ENCODE measurements at places on chromosomes 7 and 10. TPM values are rescaled to one million over a fixed set of nuclear protein-coding genes. Genes with fewer than 3 reads are reported as not detected.
A peak's percentile ranks its signal among the peaks of the same experiment; 100 is the strongest.

GRCh38 chr10:77710759-77711682 is 73.4 kb upstream of the KCNMA1 start:
- H3K27ac ChIP-seq = no peak overlapping the region
- no peaks in the 10 kb centered on the region for H3K36me3 ChIP-seq
- H3K4me1 ChIP-seq = peaks cover 15% of the 10 kb centered on the region
- peak overlapping the region; percentile 49 for H3K4me3 ChIP-seq

PITX3 gene
- total RNA-seq = not detected

SFTPA1 gene
- not detected for total RNA-seq

GRCh38 chr10:132534391-132535064 is 3.1 kb upstream of the INPP5A start:
- H3K36me3 ChIP-seq = no peaks in the 10 kb centered on the region
- H3K4me1 ChIP-seq = peaks cover 30% of the 10 kb centered on the region
- DNase-seq = no peak
- H3K27ac ChIP-seq = no peak overlapping the region

DNA sequence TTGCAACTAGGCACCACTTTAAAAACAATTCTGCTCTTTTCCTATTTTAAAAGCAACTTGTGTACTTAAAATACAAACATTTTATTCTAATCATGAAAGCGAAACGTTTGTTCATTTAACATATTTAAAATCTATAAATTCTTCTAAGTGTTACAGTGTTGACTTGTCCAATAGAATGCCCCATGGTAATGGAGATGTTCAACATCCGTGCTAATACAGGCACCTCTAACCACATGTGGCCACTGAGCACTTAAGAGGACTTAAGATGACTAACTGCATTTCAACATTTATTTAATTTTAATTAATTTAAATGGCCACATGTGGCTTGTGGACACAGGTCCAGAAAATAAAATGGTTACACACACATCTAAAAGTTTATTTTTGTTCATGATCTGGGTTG is 115.1 kb downstream of the TPK1 start:
- DNase-seq = no peak
- H3K27ac ChIP-seq = no peak overlapping the region
- H3K4me1 ChIP-seq = no peaks in the 10 kb centered on the region
- H3K4me3 ChIP-seq = no peak overlapping the region
- H3K36me3 ChIP-seq = no peaks in the 10 kb centered on the region
- no peaks in the 10 kb centered on the region for H3K27me3 ChIP-seq

SPDYE16 gene
- total RNA-seq = 0.53 TPM

- H3K36me3 ChIP-seq = peaks cover 93% of the 10 kb centered on the region
- H3K27me3 ChIP-seq = no peaks in the 10 kb centered on the region
These were observed 231.6 kb downstream of the CELF2 start for GRCh38 chr10:11249152-11249807.

- no peaks in the 10 kb centered on the region for H3K4me1 ChIP-seq
- H3K27ac ChIP-seq = no peak overlapping the region
- H3K36me3 ChIP-seq = no peaks in the 10 kb centered on the region
- no peak overlapping the region for H3K4me3 ChIP-seq
- DNase-seq = peak; percentile 25
These were observed 26.5 kb downstream of the ASNS start for GRCh38 chr7:97845622-97846203.

DNA sequence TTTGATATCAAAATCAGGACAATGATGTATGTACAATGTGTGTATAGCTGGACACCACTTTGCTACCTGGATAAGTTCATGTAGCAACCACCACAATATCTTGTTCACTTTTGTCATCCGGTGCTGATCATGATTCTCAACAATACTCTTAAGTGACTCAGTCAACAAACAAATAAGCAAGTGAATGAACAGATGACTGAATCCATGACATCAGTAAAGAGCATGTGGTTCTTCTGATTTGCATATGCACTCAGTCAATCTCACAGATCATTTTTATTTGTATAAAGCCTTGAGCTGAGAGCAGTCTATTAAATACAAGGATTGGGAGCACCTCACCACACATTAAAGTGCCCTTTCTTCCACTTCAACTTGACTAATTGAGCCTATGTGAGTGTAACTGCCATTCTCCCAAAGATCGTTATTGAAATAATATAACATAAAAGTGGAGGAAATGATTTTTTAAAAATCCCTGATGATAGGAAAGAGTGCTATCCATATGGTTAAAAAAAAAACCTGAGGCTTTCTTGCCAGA is 69.5 kb downstream of the NPSR1 start:
- H3K4me3 ChIP-seq = no peak overlapping the region
- no peak for DNase-seq
- no peaks in the 10 kb centered on the region for H3K36me3 ChIP-seq
- H3K27ac ChIP-seq = no peak overlapping the region
- H3K4me1 ChIP-seq = peaks cover 7% of the 10 kb centered on the region

- DNase-seq = no peak
- no peak overlapping the region for H3K4me3 ChIP-seq
- H3K36me3 ChIP-seq = no peaks in the 10 kb centered on the region
- H3K27ac ChIP-seq = no peak overlapping the region
- peaks cover 8% of the 10 kb centered on the region for H3K27me3 ChIP-seq
These were observed 140.2 kb upstream of the PPP2R2D start for GRCh38 chr10:131760416-131761166.

SSC4D gene
- total RNA-seq = not detected

DNA sequence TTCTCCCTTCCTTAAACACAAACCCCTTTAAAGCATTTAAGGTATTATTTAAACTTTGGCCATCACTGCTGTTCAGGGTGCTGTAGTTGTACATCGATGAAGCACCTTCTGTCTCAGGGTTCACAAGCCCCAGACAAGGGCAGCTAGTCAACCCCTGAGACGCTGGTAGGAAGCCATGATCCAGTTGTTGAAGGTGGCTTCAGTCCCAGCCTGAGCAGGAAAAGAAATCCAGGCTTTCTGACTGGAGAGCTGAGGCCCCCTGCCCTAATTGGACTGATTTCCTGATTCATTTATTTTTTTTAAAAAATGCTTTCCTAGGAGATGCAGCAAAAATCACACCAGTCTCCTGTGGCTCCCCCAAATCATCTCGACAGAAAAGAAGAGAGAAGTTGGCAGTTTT is 15.8 kb downstream of the CPA1 start:
- H3K4me1 ChIP-seq = peaks cover 12% of the 10 kb centered on the region
- DNase-seq = no peak
- H3K4me3 ChIP-seq = no peak overlapping the region
- H3K36me3 ChIP-seq = no peaks in the 10 kb centered on the region
- no peaks in the 10 kb centered on the region for H3K27me3 ChIP-seq
- no peak overlapping the region for H3K27ac ChIP-seq

All from CD4-positive, alpha-beta T cell (primary cell).